ENCODE measurements at places on chromosomes 3 and 15.

DNA sequence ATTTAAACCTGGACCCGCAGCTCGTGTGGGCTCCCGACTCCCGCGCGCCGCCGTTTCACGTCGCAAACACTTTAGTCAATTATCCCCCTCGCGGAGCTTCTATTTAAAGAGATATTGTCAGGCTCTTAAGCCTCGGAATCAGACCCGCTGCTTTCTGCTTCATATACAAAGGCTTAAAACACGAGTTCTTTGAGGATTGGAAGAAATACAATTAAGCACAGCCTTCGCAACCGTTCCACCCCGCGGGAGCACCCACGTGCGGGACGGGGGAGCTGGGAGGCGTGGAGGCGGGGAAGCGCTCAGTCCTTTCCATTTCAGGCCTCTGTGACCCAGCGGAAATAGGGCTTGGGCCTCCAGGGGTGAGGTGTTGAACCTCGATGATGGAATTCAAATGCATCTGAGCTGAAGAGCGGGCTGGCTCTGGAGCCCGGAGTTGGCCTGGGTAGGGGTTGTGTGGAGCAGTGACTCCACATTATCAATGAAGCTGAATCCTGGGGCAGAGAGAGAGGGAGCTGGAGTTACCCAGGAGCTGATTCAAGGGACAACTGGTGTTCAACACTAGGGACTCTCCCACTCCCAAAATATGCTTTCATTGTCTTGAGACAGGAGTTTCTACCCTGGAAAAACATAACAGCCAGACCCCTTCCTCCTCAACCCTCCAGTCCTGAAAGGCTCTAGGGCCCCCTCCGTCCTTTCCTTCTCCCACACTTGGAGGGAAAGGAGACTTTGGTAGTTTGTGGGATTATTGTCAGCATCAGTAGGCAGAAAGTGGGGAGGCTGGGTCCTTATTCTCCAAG is 2.4 kb downstream of the ANKRD63 start:
- DNase-seq = no peak

GRCh38 chr3:184380185-184380626 is 352 bp downstream of the CHRD start:
- no peak for DNase-seq

GRCh38 chr3:126546013-126546412 is 12.7 kb downstream of the C3orf22 start:
- DNase-seq = no peak

DNA sequence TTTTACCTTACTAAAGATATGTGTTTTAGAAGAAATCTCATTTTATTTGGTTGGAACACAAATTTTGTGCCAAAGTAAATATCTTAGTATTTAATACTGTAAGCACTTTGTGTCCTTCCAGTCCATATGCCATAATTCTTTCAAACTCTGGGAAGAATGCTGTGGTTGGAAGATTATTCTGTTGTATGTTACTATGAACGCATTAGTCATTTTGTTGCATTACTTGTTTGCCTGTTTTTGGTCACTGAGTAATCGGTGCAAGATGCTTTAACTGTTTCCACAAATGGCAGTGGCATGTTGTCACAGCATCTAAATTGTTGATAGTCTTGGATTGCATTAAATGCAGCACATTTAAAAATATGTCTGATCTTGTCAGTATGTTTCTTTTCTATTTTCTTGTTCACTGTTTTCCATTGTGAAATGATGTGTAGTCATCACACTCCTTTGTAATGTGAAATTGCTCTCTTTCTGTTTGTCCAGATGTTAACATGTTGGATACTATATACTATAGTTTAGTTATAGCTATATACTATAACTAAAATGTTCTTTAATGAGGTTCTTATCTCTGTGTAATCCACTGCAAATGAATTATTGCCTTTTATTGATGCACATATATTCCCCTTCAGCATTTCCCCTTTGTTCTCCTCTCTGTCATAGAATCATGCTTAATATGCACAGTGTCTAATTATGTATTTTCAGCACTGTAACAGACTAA is 89.9 kb upstream of the FLNB start:
- DNase-seq = no peak

DNA sequence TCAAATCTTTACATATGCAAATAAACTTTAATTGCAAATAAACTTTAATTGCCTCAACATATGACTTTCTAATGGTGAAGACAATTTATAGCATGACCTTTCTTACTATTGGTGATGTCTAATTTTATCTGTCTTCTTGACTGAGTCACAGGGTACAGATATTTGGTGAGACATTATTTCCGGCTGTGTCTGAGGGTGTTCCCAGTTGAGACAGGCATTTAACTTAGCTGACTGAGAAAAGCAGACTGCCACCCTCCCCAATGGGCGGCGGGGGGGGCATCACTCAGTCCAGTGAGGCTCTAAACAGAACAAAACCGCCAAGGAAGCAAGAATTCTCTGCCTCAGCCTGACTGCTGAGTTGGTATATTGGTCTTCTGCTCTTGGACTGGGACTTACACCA is 160.0 kb downstream of the TBL1XR1 start:
- DNase-seq = no peak

Measured in stimulated activated CD4-positive, alpha-beta T cell treated with anti-CD3 and anti-CD28 coated beads, Interleukin-2, amount 100 ng/mL, for 4 hours (primary cell).